Neural progenitor cell (in vitro differentiated cells): ENCODE measurements at places on chromosomes 16 and 17.

DNA sequence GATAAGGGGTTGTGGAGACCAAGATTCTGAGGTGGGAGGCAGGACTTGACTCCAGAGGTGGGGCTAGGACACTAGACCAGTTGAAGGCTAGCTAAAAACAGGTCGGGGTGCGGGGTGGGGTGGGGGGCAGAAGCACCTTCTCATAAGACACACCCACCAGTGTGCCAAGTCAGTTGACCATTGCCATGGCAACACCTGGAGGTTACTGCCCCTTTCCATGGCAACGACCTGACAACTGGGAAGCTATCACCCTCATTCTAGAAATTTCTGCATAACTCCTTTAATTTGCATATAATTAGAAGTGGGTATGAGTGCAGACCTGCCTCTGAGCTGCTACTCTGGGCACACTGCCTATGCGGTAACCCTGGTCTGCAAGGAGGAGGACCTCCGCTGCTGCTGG, 53.9 kb upstream of the ALOX12 start:
- no peak for DNase-seq

GRCh38 chr17:10628756-10629155, 28.4 kb downstream of the MYH3 start:
- DNase-seq, result peak; percentile 47

GRCh38 chr17:41939044-41939692, 8.8 kb downstream of the ODAD4 start:
- no peak for DNase-seq

GRCh38 chr17:4678448-4679026, 25.4 kb downstream of the PELP1 start:
- no peak for DNase-seq

DNA sequence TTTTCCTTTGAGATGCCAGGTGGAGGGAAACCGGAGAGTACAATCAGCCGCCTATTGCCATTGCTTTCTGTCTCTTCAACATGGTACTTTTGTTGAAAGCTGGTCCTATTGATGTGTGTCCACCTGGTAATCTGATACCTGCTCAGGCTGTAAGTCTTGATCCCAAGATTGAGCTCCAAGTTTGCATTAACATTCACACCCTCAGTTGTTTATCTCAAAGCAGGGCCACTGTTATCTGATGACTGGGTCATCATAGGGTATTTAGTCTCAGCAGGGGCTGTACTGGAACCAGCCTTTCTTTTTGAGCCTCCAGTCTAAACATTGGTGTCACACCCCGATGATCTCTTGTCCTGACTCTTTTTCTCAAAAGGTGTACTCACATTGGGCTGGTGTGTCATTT, 370.3 kb upstream of the TOM1L1 start:
- DNase-seq, result no peak

GRCh38 chr17:8072729-8073461, 14.6 kb downstream of the ALOX12B start:
- DNase-seq, result peak; percentile 54

DNA sequence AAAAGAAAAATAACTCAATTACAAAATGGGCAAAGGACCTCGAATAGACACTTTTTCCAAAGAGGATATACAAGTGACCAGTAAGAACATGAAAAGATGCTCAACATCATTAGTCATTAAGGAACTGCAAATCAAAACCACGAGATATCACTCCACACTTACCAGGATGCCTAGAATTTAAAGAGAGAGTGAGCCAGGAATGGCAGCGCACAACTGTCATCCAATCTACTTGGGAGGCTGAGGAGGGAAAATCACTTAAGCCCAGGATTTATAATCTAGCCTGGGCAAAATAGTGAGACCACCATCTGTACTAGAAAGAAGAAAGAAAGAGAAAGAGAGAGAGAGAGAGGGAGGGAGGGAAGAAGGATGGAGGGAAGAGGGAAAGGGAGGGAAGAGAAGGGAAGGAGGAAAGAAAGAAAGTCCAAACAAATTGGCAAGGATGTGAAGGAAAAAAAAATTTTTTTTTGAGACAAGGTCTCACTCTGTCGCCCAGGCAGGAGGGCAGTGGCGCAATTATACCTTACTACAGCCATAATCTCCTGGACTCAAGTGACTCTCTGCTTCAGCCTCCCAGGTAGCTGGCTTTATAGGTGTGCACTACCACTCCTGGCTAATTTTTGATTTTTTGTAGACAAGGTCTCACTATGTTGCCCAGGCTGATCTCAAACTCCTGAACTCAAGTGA, 22.6 kb downstream of the TBX2 start:
- DNase-seq, result no peak

DNA sequence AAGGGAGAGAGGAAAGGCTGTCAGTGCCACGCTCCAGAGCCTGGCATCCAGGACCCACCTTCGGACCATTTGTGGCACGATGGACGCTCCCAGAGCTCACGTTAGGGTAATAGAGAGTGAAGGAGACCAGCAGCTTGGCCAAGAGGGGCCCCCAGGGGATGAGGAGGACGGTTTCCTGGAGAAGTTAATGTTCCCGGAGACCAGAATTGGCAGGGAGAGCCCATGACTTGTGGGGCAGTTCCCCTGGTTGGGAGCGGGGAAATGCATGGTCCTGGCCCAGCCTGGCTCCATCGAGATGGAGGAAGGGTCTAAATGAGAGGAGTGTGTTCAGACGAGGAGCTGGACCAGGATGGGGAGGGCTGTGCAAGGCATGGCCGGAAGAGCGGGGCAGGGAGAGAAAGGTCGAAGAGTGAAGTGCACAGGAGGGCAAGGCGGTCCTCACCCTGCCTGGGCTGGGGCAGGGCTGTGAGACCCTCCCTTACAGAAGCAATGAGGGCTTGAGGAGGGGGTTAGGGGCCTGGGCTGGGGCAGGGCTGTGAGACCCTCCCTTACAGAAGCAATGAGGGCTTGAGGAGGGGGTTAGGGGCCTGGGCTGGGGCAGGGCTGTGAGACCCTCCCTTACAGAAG, 2.9 kb upstream of the HIC1 start:
- DNase-seq, result no peak

DNA sequence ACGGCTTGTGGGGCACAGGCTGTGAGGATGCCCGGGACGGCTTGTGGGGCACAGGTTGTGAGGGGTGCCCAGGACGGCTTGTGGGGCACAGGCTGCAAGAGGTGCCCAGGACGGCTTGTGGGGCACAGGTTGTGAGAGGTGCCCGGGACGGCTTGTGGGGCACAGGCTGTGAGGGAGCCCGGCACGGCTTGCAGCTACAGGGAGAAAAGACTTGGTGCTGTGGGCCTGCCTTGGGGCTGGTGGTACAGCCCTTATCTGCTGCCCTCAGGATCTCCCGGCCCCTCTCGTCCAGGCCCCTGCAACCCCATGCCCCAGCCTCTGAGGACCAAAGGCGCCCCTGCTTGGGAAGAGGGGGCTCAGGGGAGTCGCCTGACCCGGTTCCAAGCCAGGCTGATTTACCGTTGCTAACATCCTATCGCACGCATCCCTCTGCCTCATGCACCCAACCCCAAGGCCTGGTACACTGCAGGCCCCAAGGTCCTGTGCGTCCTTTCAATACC, 5.0 kb upstream of the HBM start:
- DNase-seq, result no peak

- DNase-seq, result no peak
Measured at GRCh38 chr17:59368218-59368857, 36.9 kb downstream of the YPEL2 start.

GRCh38 chr17:3935825-3936355, 19.6 kb upstream of the P2RX1 start:
- DNase-seq, result no peak

GRCh38 chr17:759964-760363, 7.9 kb upstream of the GEMIN4 start:
- no peak for DNase-seq

- DNase-seq, result no peak
Measured at GRCh38 chr17:49513641-49514040, 18.5 kb downstream of the NGFR start.

DNA sequence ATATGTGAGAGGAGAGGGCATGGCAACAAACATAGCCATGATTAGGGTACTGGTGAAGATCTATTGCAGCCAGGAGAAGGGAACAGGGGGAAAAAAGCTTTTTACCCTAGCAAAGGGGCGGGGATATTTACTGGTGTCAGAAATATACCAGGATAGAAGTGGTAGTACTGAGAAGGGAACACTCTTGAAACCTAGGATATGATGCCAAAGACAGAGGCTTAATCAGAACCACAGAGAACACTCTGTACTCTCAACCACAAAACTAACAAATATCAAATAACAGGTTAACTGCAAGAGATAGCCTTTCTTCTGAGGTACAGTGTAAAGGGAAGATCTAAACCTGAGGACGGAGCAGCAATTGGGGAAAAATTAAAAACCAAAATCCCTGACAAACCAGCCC, 112.2 kb downstream of the KIF2B start:
- no peak for DNase-seq

- peak; percentile 80 for DNase-seq
Measured at GRCh38 chr17:81388612-81389367, 6.5 kb upstream of the BAHCC1 start.

DNA sequence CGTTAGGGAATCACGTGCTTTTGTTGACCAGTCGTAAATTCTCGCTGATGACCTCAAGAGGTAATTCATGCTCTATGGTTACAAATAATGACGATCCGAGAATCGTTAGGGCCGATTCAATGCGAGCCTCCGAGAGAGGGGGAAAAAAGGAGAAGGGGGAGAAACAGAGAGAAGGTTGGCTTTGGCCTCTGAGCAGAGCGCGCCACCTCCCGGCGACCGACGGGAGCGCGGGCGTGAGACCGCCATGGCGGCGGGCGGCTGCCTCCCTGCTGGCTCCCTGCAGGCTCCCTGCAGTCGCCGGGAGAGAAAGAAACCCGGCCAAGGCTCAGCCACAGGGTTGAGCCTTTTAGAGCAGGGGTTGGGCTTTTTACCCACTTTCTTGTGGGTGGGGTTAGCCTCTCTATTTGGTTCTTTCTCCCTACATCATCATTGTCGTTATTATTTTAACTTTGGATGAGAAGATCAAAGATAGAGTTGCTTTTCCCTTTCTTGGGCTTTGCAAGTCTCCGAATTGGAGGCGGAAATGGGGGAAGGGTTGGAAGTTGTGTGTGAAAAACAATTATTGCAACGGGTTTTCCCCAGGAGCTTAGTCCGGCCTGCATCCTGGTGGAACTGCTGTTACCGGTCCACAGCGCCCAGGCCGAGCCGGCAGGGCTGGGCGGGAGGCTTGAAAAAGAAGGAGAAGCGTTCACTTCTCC, 410 bp upstream of the HOXB5 start:
- DNase-seq, result peak; percentile 87

GRCh38 chr17:61482467-61482866, 30.2 kb downstream of the TBX4 start:
- DNase-seq, result no peak

GRCh38 chr17:81453076-81453475, 57.8 kb downstream of the BAHCC1 start:
- DNase-seq, result no peak

GRCh38 chr16:19524356-19524615, 544 bp downstream of the CCP110 start:
- no peak for DNase-seq

DNA sequence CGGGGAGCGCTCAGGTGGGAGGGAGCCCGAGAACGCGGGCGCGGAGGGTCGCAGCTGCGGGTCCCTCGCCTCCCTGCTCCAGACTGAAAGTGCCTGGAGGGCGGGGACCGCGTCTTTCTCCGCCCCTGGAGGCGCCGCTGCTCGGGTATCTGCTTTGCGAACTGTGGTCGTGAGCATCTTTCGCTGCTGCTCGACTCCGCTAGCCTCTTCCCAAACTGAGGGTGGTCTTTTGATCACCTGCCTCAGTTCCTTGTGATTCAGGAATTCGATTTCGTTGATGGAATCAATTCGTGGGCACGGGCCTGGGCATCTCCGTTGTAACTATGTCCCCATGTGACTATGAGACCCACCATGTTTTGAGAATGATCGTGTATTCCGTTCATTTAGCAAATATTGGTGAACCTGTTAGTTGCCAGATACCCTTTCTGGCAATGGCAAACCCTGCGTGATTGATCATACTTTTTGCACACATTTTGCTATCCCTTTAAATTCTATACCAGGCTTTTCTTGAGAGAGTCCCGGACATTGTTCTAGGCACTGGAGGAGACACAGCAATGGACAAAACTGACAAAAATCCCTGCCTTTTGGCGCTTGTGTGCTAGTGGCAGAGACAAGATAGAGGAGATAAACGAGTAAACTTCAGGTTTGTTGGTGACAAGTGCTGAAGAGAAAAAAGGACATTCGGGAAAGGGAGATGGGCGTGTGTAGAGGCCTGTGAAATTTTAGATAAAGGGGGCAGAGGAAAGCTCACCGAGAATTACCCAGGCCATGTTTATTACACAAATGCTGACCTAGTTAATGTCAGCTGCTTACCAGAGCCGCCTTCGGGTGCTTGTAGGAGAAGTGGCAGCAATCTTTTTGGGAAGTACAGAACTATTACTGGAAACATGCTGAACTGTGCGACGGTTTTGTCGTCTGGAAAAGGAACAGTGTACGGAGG, 948 bp downstream of the UTP18 start:
- peak; percentile 3 for DNase-seq

DNA sequence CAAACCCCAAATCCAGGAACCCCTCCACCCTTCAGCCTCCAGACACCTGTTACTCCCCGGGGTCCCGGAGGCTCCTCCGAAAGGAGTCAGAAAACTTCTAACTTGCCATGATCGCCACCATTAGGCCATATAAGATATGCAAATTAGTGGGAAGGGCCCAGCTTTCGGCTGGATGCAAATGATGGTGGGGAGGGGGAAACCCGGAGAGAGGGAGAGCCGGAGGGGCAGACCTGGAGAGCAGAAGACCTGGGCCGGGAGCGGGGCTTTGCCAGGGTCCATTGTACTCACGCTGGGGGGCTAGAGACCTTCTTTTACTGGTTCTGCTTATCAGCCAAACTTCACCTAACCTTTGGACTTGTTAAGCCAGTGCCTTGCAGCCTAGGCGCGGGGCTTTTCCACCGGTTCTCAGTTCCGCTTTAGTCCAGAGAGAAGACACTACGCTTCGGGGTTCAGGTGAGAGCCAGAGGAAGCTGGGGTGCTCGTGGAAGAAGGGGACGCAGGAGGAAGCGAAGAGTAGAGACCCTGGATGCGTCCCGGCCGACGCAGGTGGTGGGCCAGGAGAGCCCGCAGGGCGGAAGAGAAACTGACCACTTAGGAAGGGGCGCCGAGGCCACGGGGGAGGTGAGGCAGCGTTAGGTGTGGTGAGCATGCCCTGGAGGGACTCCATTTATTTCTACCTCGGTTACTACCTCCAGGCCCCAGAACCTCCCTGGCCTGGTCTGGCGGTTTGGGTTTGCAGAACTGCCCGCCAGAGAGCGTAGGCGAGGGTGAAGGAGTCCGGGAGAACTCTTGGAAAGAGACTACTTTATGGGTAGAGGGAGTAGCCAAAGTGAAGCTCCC, at the start of gene HNF1B:
Gene HNF1B, minus strand, starts transcription at position 99 of the 840 bp plus-strand sequence. CDS start 175 bp downstream, outside the sequence.
- peak; percentile 56 for DNase-seq

GRCh38 chr17:27206447-27206846, 87.5 kb upstream of the WSB1 start:
- DNase-seq, result no peak

GRCh38 chr17:17857496-17857895, 20.7 kb upstream of the SREBF1 start:
- no peak for DNase-seq

GRCh38 chr17:7191571-7192270, 12.6 kb upstream of the ASGR1 start:
- DNase-seq, result peak; percentile 86

GRCh38 chr17:36661047-36661666, 59.8 kb downstream of the MRM1 start:
- DNase-seq, result no peak
